Left renal pelvis (tissue), 4 donors: ENCODE measurements at places on chromosomes 4 and X. TPM values are rescaled to one million over a fixed set of nuclear protein-coding genes. Genes with fewer than 3 reads are reported as not detected.

Gene ATRX
- 88.7 TPM for polyA plus RNA-seq

Gene KLHL34
- polyA plus RNA-seq: 0.06 TPM

Gene ADAM29
- polyA plus RNA-seq: 0.27 TPM

Gene STOX2
- 9.5 TPM for polyA plus RNA-seq

Gene SPANXA1
- not detected for polyA plus RNA-seq

Gene PLS3
- 335 TPM for polyA plus RNA-seq
